Stimulated activated CD8-positive, alpha-beta memory T cell treated with anti-CD3 and anti-CD28 coated beads, Interleukin-4, amount 100 ng/mL, for 48 hours (primary cell): ENCODE measurements at places on chromosomes 4 and X.

- DNase-seq, result no peak
Observed at GRCh38 chrX:15664487-15665444, at the start of gene CLTRN. CLTRN (minus strand) TSS chrX:15664805; CDS start chrX:15664775, 30 bp downstream.

DNA sequence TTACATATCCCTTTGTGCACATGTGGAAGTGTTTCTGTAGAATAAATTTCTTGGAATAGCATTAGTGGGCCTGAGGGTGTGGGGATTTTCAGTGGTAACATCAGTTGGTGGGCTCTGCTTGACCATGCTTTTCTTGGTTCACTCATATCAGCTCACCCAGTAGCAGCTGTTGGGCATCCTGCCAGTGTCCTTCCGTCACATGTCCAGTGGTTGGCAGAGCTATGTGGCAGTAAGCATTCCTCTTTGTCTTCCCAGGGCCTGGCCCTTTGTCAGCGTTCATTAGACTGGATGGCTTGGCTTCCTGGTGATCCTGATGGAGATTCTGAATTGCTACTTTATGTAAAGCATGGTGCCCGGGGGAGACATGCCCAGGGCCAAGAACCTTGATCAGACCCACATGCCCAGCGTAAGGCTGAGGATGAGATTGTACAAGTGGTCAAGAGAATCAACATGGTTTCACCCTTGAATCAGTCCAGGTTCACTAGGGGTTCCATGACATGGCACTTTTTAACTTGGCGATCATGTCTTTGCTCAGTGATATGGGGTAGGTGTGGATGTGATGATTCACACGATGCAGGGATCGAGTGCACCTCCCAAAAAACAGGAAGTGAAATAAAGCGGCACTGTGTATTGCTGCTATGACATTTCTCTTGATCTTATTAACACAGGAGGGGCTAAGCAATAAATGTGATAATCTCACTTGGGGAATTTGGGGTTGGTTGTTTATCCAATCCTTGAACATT, 72.1 kb upstream of the IGFBP7 start:
- DNase-seq, result no peak

DNA sequence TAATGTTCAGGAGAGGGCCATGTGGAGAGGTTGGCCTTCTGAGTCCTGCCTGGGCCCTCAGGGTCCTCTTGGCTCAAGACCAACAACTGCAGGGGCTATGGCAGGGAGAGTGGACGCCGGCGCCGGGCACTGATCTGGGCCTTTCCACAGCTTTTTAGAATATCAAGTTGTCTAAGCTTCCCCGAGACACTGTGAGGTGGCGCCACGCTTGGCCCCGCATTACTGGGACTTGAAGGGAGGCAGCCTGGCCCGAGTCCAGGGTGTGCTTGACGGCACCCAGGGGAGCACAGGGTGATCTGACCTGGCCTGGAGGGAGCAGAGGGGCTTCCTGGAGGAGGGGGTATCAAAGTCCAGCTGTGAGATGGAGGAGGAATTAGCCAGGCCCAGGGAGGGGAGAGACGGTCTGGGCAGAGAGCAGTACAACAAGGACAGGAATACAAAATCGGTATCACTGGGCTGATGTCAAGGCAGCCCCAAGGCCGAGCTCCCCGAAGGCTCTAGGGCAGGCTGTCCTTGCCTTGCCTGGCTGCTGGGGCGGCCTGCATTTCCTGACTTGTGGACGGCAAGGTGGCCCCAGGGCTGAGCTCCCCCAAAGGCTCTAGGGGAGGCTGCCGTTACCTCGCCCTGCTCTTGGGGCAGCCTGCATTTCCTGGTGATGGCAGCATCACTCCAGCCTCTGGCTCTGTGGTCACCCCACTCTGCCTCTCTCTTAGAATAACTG, 28.1 kb downstream of the ABLIM2 start:
- no peak for DNase-seq

- DNase-seq, result no peak
Observed at GRCh38 chr4:88613417-88613875, 21.2 kb downstream of the HERC3 start.

GRCh38 chrX:29652484-29652883, 562.9 kb upstream of the MAGEB2 start:
- DNase-seq, result no peak

GRCh38 chrX:1242891-1243402, 25.7 kb upstream of the CSF2RA start:
- DNase-seq, result peak; percentile 65

GRCh38 chr4:123546573-123547060, 150.0 kb downstream of the SPRY1 start:
- DNase-seq, result no peak

GRCh38 chr4:42271096-42271495, 118.6 kb upstream of the BEND4 start:
- no peak for DNase-seq

DNA sequence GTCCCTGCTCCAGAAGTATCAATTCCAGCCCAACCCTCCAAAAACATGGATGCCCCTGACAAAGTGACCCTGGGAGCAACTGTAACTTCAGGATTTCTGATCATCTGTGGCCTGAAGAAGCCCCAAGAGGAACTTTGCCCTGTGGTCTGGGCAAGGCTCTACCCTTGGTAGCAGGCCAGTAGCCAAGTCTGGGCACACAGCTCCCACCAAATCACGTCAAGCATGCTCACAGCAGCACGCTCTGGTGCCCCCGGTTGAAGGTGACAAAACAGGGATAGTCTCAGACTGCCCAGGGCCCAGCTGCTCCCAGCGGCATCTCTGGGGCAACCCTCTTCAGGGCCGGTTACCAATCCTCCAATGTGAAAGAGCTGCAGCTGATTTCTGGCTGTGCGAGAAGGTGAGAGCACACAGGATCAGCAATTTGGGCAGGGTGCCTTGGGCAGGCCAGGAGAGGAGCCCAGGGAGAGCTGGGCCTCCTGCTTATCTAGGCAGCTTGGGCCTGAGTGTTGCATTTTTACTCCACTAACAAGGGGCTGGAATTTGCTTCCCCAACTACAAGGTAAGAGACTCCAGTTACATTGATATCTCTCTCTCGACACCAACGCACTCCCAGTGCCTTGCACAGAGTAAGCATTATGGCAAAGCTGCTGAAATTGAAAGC, 418.1 kb downstream of the BCOR start:
- no peak for DNase-seq

- DNase-seq, result no peak
Observed at GRCh38 chrX:153941336-153942252, 2.8 kb downstream of the RENBP start.

DNA sequence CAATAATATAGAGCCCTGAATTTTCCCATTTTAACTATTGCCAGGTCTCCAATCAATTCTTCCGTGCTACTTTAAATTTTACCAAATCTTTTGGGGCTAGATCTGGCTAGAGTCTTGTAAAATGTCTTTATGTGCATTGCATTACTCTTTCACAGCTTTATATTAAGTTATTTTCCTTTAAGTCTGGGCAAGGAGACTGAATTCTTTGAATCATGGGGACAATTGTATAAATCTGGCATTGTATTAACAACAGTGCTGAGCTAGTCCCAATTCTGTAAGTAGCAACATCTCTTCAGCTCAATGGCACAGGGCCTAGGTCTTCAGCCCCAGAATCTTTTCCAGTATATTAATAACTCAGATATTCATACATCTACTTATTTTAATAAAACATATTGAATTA, 1080.4 kb upstream of the INTU start:
- DNase-seq, result no peak

DNA sequence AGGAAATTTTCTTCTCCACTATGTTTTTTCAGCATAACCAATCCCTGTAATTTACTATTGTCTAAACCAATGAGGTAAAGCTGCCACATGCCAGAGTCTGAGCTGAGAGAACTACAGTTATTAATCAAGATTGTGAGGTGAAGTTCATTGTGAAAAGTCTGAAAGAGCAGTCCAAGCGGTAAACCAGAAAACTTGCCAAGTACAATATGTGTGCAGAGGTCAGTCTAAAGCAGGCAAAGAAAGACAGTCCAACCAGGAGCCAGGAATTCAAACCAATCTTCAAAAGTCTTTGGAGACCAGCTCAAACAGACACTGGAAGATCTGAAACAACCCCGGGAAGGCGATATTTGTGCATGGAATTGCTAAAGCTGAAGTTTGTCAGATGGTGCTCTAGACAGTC, 229.1 kb upstream of the POU3F4 start:
- DNase-seq, result no peak

DNA sequence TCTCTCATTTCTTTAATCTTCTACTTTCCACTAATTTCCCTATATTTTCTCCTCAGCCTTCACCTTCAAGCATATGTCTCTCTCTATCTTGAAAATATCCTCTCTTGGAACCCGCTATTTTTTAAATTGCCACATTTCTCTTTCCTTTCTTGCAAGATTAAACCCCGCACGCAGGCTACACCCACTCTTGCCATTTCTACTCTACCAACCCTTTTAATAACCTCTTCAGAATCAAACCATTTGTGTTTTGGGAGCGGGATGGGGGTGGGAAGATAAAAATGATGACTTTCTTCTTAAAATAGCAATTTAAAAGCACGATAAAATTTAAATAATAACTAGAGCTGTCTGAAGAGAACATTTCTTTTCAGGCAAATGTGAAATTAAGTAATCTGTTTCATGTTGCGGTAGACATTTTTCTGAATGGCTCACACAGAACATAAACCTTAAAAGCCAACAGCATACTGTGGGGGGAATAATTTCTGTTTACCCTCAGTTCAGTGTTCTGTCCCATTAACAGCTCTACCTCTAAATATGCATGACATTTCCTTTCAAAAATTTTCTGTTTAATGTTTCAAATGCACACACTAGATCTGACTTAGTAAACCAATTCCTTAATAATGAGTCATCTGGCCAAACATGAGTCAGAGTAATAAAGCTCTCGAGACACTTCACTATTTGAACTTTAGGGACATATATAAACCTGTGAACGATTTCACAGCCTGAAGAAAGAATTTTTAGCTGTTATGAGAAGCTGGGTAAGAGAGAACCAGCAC, 20.5 kb downstream of the ARSJ start:
- no peak for DNase-seq

GRCh38 chr4:111228396-111228795, 605.5 kb upstream of the PITX2 start:
- DNase-seq, result no peak
